Stimulated activated CD8-positive, alpha-beta memory T cell treated with anti-CD3 and anti-CD28 coated beads, Interleukin-12 subunit alpha, Interleukin-12 subunit beta, amount 100 ng/mL, for 1 hour (primary cell): ENCODE measurements at places on chromosomes 16 and 17.

DNA sequence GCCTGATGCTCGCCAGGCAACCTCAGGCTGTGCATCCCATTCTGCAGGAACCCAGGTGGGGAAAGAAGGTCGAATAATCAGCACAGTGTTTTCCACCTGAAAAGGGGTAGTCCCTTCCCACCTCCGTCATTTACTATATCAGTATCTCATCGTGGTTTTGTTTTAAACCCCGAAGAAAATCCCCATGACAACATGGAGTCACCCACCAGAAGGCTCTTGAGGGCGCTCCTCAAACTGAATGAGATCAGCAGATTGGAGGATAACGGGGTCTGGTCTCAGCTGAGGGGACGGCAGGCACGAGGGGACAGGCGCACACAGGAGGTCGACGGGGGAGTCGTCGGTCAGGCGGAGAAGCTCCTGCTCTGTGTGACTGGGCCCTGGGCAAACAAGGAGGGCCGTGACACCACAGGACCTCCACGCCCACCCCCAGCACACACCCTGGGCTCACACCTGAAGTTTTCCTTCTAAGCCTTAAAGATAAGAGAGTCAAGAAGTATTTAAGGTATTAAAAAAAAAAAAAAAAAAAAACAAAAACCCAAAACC, 44.2 kb downstream of the MARF1 start:
- no peak for DNase-seq

DNA sequence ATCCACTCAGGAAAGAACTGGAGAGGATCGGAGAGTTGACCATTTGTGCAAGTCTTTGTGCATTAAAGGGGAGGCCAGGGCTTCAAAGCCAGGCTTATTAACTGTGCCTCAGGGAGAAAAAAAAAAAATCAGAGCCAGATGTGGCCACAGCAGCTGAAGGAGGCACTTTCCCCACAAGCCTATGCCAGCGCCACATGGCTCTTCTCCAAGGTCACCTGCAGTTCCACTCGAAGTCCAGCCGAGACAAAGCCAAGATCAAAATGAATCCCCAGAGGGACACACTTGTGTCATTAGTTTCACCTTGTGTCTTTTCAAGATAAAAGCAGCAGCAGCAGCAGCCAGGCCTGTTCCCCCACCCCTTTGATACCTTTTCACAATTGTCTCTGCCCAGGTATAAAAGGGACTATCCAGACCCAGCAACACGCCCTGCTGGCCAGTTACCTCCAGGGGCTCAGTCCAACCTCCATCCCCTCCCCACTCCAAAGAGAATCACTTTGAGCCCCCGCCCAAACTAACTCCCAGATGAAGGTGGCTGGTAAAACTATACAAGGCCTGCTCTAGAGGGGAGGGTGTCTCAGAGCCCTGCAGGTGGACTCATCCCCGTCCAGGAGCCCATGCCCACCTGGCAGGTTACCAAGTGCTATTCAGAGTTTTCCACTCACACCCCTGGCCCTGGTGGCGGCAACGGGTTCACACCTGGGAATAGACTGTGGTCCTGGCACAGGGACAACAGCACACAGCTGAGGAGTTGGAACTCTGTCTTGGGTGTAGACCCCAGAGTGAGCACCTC, 29.2 kb downstream of the AXIN2 start:
- no peak for DNase-seq

DNA sequence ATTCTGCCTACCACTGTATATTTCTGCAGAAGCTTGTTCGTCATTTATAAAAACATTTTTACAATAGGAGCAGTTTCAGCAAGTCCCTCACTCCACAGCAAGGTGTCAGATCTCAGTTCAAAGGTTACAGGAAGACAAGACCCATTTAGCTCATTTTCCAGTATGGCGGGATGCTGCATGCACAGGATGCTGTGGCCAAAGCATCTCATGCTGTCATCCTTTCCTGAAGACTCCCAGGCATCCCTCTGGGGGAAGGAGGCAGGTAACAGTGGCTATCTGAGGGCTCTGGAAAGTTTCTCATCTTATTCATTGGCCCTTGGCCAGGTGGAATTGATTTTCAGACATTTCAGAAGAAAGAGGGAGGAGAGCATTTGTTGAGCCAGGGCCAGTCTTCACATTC, 539.3 kb upstream of the CDH5 start:
- no peak for DNase-seq

DNA sequence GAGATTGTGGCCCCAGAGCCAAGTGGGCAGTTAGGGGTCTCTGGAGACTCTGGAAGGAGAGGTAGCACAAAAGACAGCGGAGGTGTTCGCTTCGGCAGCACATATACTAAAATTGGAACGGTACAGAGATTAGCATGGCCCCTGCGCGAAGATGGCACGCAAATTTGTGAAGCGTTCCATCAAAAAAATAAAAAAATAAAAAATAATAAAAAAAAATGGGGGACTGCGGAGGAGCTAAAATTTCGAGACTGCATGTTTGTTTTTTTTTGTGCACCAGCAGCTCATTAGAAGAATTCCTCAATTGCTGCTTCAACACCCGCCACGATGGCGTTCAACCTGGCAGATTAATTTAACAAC, 39.1 kb downstream of the IGF2BP1 start:
- no peak for DNase-seq

GRCh38 chr17:15886804-15887203, 58.1 kb upstream of the ADORA2B start:
- DNase-seq, result no peak

GRCh38 chr16:82031116-82032084, 3.7 kb upstream of the HSD17B2 start:
- no peak for DNase-seq

- DNase-seq, result no peak
These were observed 72.8 kb upstream of the BRD7 start for GRCh38 chr16:50441486-50442157.

GRCh38 chr17:42660692-42661345, 1.7 kb downstream of the TUBG2 start:
- DNase-seq, result no peak
